ENCODE measurements at places on chromosomes 2 and 18.

- DNase-seq = no peak
These were observed 716.3 kb downstream of the TSN start for GRCh38 chr2:122471753-122472152.

- no peak for DNase-seq
These were observed 148.7 kb downstream of the CABLES1 start for GRCh38 chr18:23283916-23284430.

GRCh38 chr18:48543228-48543627 is 4.4 kb downstream of the CTIF start:
- no peak for DNase-seq

DNA sequence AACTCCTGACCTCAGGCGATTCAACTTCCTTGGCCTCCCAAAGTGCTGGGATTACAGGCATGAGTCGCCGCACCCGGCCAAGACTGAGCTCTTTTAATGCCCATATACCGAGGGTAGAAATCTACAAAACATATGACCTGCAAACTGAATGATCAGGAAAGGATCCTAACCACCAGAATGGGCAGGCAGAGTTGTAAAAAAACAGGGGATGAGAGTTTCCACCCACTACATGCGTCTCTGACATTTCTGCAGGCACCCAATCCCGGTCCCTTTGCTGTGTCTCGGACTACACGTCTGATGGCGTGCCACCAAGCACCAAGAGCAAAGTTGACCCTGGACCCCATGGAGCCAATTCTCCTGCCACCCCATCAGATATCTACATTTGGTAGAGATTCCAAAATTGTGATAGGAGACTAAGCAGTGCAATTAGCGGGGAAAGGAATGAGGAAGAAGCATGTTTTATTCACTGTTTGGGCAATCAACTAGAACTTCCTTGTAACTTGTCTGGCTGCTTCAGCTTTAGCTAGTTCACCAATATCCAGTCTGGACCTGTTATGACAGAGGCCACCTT is 74.1 kb downstream of the ATP8B1 start:
- DNase-seq = no peak

DNA sequence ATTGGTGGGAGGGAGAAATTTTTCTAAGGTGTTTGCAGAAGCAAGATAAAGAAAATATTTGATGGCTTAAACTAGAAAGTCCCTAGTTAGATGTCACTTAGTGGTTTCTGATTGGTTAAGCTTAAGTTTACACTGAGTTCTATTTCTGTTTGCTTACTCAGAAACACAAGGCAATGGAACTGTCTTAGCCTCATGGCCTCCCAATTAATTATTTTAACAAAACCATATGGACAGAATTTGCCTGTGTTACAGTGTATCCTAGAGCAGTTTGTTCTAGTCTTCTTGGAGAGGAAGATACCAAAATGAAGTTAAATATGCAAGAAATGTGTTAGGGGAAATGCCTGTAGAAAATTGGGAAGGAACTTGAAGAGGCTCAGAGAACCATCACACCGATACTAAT is 4.6 kb upstream of the IMPACT start:
- no peak for DNase-seq

- no peak for DNase-seq
These were observed 1677.7 kb downstream of the SUCLG1 start for GRCh38 chr2:82781176-82781915.

DNA sequence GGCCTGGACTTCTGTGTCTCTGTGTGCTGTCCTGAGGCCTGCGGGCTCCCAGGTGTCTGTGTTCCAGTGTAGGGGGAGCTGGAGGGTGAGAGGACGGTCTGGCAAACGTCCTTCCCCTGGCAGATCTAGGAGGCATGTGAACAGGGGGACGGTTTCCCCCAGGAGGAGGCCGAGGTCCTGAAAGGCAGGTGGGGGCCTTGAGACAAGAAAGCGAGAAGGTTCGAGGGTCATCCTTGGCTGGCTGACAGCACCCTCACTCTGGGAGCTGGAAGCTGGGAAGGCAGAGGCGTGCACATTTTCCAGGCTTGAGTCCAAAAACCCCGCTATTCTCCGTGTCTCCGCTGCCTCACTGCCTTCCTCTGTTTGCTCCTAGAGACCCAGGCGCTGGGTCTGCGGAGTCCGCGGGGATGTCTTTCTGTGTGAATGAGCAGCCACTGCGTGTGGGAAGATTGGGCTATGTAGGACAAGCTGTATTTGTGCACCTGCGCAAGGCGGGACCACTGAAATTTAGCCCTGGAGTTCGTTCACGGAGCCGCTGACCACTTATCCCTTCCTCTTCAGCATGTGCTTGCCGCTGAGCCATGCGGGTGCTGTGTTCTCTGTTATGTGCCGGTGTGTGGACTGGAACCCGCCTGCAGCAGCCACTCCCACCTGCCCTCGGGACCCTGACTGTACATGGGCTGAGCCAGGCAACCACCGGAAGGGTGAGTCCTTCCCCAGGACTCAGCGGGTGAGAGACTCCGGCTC is 43.7 kb downstream of the TWIST2 start:
- DNase-seq = no peak

DNA sequence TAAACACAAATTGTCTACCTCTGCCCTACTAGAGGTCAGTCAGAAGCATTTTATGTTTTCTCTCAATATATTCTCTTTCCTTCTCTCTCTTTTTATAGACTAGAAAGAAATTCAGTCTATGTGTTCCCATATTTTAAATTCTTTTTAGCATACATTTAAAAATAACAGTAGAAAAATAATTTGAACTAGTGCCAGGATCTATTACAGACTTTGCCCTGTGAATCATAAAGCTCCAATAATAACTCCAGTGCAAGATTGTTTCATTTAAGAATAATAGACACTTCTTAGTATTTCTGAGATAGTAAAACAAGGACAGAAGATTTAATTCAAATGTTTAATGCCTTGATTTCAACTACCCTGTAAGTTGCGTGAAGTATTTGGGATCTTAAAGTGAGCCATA is 60.1 kb downstream of the ITGB6 start:
- no peak for DNase-seq

DNA sequence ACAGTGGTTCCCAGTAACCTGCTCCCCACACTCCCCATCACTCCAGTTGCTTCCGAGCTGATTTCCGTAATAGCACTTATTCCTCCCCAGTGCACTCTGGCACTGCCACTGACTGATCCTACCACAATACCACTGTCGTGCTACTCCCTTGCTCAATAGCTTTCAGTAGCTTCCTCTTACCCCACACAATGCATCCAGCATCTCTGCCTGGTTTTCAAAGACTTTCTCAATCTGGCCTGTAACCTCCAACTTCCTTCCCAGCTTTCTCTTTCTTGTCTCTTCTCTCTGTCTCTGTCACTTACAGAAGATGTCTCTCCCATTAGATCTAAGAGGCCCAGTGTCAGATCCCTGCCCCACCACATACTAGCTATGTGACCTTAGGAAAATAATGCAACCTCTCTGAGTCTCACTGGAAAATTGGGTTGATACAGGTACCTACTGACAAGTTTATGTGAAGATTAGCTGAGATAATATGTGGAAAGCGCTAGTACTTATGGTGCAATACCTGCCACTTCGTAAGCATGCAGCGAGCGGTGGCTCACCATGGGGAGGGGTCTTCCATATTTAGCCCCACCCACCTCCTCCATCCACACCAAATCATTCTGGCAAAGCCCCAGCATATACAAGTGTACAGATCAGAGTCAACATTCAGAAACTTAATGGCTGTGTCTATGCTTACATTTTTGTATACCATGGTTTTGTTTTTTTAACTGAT is 36.7 kb downstream of the SFXN5 start:
- no peak for DNase-seq

- DNase-seq = peak; percentile 89
These were observed 21.6 kb upstream of the ITGB6 start for GRCh38 chr2:160221391-160222276.

DNA sequence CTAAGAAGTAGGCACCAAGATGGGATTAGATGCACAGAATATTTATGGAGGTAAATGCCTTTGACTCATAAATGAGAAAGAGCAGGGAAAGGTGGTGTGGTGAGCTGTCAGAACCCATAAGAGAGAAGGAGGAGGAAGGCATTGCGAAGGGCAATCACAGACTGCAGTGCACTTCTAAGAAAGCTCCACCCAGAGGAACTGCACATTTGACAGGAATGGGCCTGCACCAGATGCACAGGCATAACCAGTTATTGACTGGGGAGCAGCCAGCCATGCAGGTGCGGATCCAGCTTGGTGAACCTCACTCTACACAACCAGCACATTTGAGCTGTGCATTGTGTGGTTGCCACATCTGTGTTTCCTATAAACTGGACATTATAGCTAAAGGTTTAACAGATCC is 62.2 kb upstream of the L3MBTL4 start:
- DNase-seq = no peak

DNA sequence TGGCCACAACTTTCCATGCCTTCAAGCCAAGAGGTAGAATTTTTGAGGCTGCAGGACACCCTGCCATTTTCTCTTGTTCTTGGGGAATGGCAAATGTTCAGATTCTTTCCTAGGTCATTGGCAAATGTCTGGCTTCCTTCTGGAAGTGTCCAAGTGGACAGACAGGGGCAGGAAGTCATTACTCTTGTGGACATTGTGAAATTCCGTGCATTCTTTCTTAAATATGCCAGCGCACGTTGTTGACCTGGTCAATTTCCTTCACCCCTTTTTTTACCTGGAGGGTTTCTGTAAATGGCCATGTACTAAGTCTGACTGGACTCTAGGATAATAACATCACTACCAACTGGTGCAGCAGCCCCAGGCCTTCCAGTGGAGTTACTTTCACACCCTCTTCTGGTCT is 13.9 kb downstream of the ASB18 start:
- DNase-seq = no peak

- no peak for DNase-seq
These were observed 44.6 kb downstream of the SERPINB7 start for GRCh38 chr18:63819786-63820185.

GRCh38 chr2:10338270-10339188 is 35.8 kb downstream of the HPCAL1 start:
- no peak for DNase-seq

DNA sequence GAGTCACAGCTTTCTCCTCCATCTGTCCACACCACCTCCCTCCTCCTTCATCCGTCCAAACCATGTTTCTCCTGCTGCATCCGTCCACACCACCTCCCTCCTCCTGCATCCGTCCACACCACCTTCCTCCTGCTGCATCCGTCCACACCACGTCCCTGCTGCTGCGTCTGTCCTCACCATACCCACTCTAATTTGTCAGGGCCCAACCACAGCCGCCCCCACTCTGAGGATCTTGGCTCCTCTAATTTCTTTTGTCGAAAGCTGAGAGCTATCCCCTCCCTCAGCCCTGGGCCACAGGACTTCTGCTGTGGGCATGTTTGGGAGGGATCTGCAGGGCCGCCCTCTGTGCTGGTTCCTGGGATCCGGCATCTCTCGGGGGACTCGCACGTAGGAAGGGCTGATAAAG is 67.4 kb downstream of the TPO start:
- DNase-seq = no peak

DNA sequence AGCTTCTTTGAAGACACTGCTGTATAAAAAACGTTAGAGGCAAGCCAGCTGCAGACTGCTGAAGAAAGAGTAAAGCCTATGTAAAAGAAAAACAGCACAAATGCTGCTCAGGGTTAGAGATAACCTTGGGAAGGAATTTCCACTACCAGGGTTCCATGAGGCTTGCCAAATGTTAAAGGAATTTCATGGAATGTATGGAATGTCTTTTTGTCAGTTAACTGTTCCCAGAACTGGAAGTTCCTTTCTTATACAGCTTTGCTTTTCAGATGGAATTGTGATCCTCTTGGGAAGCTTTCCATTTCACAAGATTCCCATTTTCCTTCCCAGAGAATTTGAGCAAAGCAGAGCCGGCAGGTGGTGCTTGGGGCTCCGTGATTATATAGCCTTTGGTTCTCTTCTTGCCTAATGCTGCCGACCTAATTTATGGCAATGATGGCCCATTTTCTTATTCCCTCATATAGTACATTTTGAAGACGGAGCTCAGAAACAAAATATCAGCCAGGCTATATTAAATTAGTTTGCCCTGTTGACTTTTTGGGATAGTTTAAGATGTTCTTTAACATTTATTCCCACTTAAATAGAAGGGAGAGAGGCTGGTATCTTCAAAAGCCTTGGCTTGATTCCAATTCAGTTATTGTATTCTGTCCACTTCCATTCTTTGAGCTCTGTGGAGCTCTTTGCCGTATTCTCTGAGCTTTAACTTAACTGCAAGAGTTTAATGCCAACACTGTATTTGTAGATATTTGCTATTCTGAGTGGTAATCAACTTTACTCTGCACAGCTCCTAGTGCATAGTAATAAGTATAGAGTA is 162.3 kb downstream of the PHLPP1 start:
- peak; percentile 61 for DNase-seq

DNA sequence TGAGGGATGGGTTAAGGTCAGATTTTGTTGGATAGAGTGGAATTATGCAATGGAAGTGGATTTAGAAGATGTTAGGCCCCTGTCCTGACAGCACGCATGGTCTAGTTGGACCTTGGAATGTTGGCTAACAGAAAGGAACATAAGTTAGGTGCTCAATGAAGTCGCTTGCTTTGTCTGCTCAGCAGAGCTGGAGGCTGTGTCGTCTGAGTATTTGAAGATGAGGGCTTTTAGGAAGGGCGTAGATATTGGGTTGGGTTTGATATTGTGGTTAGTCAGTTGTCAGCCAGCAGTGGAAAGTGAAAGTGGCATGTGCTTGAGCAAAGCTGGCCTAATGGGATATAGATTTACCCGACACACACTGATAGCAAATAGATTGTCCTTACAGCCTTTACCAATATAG is 239.3 kb downstream of the PRKCE start:
- DNase-seq = no peak
